GM04503 (cell line): ENCODE measurements at places on chromosomes 16 and 17.

DNA sequence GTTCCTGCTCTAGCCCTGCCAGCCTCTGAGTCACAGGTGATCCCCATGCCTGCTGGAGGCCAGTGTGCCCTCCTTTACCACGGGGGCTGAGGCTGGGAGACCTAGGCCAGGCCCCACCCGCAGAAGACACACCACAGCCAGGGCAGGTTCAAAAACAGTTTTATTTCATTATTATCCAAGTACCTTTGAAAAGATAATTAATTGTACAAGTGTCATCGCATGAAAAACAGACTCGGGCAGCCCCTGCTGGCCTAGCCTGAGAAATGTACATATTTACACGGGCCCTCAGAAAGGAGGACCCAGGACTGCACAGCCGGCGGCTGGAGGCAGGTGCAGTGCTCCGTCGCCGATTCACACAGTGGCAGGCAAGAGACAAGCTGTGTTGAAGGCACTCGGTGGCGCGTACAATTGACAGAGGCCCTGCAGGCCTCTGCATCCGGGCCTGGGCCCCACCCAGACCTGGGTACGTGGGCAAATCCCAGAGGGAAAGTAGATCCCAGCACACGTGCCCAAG, 4.4 kb downstream of the PDIA2 start:
- no peak for DNase-seq

DNA sequence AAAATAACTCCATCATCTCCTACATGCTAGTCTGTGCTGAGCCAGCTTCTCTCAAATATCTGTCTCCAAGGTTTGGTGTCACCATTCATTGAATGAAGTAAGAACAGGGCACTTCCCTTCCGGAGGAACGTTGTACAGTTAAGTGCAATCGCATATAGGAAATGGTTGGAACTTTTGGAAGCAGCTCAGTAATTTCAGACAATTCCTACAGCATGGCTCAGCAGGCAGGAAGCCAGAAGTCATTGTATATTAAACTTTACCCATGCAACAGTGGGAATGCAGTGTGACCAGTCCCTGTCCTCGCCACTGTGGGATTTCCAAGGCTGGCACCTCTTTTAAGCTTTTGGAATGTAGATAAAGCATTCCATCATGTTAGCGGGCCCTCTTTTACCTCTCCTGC, 51.1 kb upstream of the MYH2 start:
- DNase-seq: peak; percentile 37

DNA sequence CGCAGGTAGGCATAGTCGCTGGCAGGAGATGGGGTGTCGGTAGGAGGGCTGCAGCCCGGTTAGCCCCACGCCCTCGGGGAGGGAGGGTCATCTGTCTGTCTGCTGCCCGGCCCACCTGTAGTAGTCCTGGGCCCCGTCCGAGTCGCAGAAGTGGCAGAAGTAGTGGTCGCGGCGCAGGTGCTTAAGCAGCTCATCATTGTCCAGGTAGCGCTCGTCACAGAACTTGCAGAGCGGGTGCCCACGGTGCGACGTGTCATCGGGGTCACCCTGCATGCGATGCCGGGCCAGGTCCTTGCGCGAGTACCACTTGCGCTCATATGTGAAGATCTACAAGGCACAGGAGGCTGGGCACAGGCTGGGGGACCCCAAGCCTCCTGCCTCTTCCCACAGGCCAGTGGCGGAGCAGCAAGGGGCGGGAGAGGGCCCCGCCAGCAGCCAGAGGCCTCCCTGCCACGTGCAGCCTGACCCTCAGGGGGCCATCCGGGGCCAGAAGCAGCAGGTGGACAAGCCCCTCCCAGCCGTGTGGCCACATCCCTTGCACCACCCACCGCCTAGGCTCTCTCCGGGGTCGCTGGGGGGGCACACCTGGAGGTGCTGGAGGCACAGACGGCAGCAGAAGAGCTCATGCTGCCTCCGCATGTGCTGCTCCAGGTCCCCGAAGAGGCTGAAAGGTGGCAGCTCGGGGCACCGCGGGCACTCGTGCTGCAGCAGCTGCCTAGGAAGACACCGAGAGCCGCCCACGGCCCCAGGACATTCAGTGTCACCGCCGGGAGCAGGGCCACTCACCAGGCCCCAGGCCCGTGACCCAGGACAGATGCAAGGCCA, 7.0 kb downstream of the ZNF598 start:
- no peak for DNase-seq

- no peak for DNase-seq
Observed at GRCh38 chr17:6075050-6075449, 4.9 kb downstream of the WSCD1 start.
